Renal cortex interstitium (tissue), 15 donors: ENCODE measurements at places on chromosomes 6 and 20.

- no peak for DNase-seq
Measured at GRCh38 chr20:43584448-43585136, 6.1 kb upstream of the IFT52 start.

DNA sequence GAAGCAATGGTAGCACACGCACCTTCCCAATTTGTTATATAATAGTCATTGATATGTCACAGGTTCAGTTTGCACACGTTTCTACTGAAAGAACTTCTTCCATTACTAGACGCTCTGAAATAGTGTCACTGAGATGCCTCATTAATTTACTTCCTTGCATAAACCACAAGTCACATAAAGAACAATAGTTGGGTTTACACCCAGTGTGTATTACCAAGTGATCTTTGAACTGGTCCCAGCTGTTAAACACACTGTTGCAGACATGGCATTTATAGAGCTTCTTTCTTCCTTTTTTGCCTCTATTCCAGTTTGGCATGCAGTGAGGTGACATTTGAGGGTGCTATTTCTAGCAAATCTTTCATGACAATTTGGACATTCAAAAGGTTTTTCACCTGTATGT, 245.3 kb downstream of the EPM2A start:
- DNase-seq: no peak

GRCh38 chr6:34717466-34717865, 20.9 kb upstream of the ILRUN start:
- no peak for DNase-seq

GRCh38 chr6:90049295-90049694, 155.0 kb downstream of the GJA10 start:
- DNase-seq: no peak

DNA sequence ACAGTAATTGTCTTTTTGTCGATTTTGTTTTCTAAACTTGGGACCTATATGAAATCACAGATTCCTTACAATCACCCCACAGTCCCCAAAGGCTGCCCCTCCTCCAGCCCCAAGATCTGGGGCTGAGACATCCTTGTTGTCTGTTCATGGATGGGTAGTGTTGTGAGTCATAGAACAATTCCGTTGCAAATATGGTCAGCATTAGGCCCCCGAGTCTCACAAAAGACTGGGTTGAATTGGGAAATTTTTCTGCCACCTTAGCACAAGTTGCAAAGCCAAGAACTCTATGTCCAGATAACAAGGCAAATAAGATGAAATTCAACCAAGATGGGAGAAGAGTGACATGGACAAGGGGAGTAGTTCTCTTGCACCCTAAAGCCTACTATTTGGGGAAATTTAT, 10.5 kb upstream of the TAB2 start:
- DNase-seq: no peak

- no peak for DNase-seq
Measured at GRCh38 chr6:83068616-83069015, 1.1 kb downstream of the DOP1A start.

- DNase-seq: no peak
Measured at GRCh38 chr6:146149770-146150169, 120.9 kb downstream of the GRM1 start.

DNA sequence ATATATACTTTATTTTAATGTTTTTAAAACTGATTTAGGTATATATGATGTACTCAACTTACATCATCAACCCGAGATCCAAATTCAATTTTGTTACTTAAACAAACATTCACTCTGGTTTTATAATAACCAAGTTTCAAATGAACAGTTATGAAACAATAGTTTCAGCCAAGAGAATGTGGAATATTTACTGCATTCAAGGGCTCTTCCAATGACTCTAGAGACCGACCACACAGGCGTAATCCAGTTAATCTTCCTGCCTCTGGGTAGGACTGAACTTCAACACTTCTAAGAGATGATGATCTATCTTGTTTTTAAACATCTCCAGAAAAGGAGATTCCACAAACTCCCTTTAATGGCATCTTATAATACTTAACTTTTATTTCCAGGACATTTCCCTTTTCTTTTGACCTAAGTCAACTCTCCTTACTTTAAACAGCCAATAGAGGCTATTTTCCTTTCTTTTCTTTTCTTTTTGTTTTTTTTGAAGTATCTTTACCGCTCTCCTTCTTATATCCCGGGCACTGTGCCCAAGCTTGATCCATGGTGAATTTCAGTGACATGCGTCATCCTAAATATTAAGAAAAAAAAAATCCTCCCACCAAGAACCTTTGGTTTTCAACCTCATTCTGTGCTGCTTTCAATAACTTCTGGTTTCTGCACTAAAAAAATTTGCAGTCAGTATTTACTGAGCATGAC, 110.1 kb downstream of the KIF13A start:
- DNase-seq: no peak

- no peak for DNase-seq
Measured at GRCh38 chr20:19256085-19256484, 43.6 kb downstream of the SLC24A3 start.

DNA sequence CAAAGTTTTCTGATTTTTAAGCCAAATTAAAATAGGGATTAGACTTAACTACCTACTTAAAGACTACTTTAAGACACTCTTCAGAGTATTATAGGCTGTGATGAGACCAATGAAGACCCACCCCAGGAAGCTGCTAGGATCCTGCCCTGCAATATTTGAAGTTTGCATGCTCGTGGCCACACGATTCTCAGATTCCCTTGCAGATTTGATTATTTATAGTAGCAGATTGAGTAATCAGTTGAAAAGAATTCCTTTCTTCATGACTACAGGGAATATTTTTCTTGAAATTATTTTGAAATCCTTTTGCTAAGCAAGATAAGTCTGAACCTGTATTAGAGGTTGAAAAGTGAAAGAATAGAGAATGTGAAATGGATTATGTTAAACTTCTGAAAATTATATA, 122.3 kb downstream of the B3GAT2 start:
- no peak for DNase-seq

DNA sequence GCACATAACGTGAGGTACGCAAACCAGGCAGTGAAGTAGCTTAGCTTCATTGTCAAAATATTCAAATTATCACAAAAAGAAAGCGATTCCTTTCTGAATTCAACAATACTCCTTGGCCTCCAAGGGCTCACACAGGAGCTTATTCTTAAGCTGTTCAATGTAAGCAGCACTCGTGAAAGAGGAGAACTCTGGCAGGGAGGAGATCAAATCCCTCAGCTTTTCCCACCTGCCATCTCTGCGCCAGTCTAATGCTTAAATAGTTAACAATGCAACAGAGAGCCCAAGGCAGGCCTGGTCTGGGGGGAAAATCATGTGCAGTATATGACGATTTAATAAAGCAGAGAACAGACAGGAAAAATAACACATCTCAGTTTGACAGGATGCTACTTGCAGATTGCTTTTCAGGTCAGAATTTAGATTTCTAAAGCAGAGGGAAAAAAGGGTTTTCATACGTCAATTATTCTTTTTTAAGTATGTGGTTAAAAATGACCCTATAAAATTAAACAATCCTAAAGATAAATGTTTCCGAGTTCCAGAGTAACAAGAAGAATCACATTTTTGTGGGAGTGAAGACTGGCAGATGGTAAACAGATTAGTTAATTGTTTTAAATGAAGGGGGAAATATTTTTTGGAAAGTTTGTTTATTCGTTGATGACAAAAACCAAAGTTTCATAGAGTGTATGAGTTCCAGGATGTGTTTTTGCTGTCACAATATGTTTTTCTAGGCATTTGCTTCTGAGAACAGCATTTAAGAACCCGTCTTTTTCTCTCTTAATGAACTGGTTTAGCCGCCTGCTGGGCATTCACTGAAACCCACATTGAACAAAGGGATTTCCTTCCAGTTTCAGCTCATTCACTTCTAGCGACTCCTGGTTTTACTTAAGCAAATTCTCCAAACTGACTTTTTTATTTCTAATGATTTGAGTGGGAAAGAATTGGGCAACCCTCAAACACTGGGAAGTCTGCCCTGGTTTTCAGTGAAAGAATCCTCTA, 45.9 kb downstream of the PLAGL1 start:
- no peak for DNase-seq

GRCh38 chr6:47579040-47579439, 101.5 kb downstream of the CD2AP start:
- no peak for DNase-seq

- DNase-seq: no peak
Measured at GRCh38 chr6:32216998-32217397, 6.9 kb downstream of the NOTCH4 start.

DNA sequence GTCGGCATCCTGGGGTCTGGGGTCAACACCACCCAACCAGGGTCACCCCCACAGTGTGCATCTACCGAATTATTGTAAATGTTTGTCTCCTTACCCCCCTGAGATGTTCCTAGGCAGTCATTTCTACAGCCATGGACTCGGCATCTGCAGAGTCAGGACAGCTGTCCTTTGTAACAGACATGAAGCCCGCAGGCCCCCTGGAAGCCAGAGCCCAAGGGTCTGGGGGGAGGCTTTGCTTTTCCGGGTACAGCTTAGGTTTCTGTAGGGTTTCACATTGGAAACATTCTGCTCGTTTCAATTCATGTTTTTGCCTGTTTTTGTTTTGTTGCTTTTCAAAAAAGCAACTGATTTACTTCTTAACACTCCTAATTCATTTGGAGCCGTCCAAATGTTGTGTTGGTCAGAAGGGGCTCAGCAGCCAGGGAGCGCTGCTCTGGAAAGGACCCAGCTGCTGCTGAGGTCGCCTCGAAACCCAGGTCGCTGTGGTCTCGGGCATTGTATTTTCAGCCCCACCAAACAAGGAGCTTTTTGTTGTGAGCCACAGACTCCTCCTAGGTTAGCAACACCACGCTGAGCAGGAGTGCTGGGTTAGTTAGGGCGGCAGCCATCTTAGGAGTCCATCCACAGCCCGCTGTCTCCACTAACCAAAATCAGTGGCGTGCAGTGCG, 160.4 kb downstream of the TMEM242 start:
- no peak for DNase-seq

GRCh38 chr6:167832497-167833395, 6.0 kb downstream of the AFDN start:
- DNase-seq: no peak

DNA sequence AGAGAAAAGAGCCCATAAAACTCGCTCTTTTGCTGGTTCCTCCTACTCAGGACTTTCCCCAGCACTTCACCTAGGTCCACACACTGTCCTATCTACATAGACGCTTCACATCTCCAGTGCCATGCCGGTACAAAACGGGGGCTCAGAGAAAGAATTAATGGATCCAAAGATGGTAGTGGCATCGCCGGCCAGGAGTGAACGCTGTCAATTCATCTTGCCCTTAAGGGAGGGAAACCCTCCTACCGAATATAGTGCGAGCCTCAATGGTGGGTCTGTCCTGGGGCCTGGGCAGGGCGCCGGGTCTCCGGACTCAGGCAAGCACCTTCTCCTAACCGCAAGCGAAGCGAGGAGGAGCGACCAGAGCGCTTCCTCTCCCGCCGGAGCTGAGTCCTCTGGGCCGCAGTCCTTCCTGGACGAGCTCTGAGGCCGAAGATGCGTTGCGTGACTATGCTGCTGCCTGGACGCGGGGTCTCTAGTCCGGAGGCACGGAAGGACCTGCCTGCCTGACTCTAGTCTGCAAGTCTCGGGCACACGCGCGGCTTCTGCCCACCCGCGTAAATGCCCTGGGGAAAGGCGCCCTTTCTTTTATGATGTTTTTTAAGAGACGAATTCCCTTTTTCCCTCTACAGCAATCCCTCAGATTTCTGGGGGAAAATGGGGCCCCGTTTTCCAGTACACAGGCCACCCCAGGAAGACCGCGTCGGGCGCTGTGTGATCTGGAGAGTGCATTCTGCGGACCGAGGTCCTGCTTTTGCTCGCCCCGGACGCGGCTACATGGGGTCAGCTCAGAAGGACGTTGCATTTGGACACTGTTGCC, 100.1 kb upstream of the PRDM1 start:
- DNase-seq: no peak

- DNase-seq: no peak
Measured at GRCh38 chr20:24165301-24166122, 176.9 kb upstream of the GGTLC1 start.

- DNase-seq: no peak
Measured at GRCh38 chr20:38072898-38073297, 39.4 kb downstream of the RPRD1B start.

GRCh38 chr6:167090171-167090570, 32.7 kb upstream of the CCR6 start:
- DNase-seq: no peak

DNA sequence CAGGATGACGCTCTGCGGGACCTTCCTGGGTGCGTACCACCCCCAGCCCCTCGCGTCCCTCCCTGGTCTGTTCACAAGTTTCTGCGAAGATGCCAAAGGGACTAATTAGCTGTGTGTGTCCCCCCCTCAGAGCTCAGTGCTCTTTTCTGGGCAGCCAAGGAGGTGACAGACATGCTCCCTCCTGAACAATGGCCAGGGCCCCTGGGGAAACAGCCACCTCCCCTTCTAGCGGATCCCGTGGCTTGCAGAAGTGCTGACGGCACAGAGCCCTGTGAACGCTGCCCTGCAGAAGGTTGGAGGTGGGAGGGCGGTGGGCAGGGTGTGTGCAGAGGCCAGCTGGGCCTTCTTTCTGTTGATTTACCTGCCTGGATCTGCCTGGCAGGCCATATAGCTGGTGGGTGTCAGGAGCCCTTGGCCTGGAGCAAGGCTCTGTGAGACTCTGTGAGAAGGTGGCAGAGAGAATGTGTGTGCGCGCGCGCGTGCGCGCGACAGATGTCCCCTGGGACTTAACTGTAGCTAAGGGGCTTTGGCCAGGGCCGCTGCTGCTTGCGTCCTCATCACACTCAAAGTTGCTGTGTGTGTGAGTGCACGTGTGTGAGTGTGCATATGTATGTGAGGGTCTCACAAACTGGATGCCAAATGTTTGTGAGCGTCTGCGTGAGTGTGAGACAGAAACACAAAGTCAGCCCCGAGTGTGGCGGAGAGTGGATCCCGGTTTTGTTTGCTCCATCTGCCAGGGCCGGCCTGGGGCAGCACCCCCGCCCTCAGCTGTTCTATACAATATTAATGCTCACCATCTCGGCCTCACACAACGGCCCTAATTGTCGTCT, 3.5 kb upstream of the MYT1 start:
- no peak for DNase-seq

GRCh38 chr20:1983301-1983700, 10.6 kb downstream of the PDYN start:
- no peak for DNase-seq

GRCh38 chr6:80316686-80317231, 210.3 kb downstream of the BCKDHB start:
- DNase-seq: no peak

- DNase-seq: no peak
Measured at GRCh38 chr6:89250239-89250638, 33.1 kb upstream of the GABRR1 start.

GRCh38 chr20:50378170-50379000, 131.8 kb upstream of the PTPN1 start:
- no peak for DNase-seq

- DNase-seq: no peak
Measured at GRCh38 chr6:137426007-137426689, 68.0 kb downstream of the OLIG3 start.

DNA sequence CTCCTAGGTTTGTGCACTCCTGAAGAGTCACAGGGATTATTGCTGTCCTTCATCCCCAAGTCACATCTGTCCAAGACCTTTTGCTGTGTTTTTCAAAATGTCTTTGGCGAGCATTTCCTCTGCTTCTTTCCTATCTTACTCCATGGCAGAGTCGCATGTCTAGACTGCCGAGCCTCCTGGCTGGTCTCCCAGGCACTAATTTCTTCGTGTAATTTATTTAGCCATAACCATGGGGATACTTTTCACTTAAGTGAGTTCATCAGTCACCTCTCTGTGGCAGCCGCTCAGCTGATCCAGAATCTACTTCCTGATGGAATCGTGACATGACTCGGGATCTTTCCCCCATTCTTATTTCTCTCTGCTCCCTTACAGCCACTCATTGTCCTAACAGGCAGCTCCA, 25.8 kb downstream of the ADGRF5 start:
- DNase-seq: no peak
